ENCODE measurements at places on chromosomes 1 and 21. TPM values are rescaled to one million over a fixed set of nuclear protein-coding genes. Genes with fewer than 3 reads are reported as not detected.

DNA sequence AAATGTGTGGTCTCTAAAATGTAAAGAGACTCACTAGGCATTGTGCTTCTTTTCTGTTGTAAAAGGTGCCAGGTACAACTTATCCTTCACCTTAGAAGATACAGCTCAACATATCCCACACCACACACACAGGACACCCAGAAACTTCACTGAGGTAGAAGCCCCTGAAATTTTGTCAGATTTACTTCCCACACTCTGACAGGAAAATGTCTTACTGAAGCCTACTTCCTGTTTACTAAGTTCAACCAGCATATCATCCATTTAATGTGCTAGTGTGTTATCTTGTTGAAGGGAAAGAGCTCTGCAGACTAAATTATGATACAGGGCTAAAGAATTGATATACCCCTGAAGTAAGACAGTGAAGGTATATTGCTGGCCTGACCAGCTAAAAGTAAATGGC lies 39.9 kb upstream of the INSL5 start:
- H3K27me3 ChIP-seq, result no peaks in the 10 kb centered on the region
- H3K4me1 ChIP-seq, result peaks cover 19% of the 10 kb centered on the region
- H3K4me3 ChIP-seq, result no peak overlapping the region
- peak; percentile 15 for DNase-seq
- peak overlapping the region; percentile 63 for H3K27ac ChIP-seq
- no peaks in the 10 kb centered on the region for H3K36me3 ChIP-seq

DNA sequence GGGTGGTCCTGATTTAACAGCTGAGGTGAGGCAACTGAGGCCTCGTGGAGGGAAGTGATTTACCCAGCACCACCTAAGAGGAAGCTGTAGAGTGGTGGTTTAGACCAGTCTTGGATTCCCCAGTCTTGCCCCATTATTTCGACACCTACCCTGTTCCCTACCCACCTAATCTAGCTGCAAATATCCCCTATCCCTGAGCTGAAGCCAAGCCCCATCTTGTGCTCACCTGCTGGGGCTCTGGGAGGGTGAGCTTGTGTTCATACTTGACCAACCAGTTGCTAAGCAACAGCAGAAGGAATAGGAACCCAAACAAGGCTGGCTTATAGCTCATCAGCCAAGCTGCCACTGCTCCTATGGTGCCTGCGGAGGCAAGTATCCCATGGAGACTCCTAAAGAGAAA lies 2.0 kb downstream of the TEX46 start:
- no peak for DNase-seq
- H3K27me3 ChIP-seq, result no peaks in the 10 kb centered on the region
- no peaks in the 10 kb centered on the region for H3K36me3 ChIP-seq
- no peak overlapping the region for H3K27ac ChIP-seq
- H3K4me3 ChIP-seq, result no peak overlapping the region

DNA sequence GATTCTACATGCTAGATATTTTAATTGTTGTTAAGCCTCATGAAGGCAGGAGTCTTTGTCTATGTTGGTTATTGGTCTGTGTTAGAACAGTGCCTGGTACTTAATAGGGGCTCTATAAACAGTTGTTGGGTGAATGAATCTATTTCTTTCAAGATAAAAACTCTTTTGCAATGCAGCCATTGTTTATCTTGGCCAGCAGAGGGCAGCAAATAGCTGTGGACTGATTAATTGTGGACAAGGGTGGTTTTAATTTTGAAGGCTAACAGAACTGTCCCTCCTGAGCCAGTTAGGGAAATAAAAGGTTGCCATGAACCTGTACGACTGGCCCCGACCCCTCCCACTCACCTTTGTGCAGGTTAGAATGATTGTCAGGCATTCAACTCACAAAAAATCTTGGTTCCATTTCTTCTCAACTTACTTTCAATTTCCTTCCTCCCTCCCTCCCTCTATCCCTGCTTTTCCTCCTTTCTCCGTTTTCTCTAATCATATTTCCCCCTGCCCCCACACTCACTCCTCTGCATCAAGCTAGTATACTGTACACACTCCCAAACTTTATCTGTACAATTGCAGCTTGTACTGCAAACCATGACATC lies 66.3 kb upstream of the DIRAS3 start:
- no peak overlapping the region for H3K27ac ChIP-seq
- no peaks in the 10 kb centered on the region for H3K27me3 ChIP-seq
- no peaks in the 10 kb centered on the region for H3K36me3 ChIP-seq
- peaks cover 3% of the 10 kb centered on the region for H3K4me1 ChIP-seq
- DNase-seq, result peak; percentile 58

DNA sequence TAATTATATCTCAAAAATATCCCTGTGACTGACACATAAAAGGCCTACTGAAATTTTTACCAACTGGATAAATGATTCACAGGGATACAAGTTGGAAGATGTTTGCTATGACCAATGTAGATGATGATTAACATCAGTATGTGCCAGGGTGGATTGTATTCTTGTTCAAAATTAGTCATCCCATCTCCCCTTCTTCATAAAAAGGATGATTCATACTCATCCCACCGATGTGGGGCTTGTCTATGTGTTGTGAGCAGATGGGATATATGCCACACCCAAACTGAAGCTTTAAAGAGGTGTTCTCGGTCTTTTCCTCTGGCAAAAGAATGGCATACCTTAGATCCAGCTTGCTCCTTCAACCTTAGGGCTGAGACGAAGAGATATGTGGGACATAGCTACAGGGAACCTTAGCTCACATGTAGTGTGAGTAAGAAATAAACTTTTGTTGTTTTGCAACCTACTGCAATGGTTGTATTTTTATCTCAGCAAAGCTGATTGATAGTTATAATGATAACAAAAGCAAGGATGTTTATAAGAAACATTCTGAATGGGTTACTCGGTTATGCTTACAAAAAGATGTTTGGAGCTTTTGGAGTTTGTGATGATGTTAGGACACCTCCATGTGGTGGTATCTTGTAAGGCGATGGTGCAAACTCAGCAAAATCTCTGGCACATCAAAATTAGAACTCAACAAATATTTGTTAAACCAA lies 29.4 kb downstream of the SPATA17 start:
- DNase-seq, result no peak
- H3K27ac ChIP-seq, result no peak overlapping the region
- H3K36me3 ChIP-seq, result no peaks in the 10 kb centered on the region

The AMY1B gene
- not detected for total RNA-seq

Measured in B cell (primary cell).